ENCODE measurements at places on chromosomes 16 and 17.

DNA sequence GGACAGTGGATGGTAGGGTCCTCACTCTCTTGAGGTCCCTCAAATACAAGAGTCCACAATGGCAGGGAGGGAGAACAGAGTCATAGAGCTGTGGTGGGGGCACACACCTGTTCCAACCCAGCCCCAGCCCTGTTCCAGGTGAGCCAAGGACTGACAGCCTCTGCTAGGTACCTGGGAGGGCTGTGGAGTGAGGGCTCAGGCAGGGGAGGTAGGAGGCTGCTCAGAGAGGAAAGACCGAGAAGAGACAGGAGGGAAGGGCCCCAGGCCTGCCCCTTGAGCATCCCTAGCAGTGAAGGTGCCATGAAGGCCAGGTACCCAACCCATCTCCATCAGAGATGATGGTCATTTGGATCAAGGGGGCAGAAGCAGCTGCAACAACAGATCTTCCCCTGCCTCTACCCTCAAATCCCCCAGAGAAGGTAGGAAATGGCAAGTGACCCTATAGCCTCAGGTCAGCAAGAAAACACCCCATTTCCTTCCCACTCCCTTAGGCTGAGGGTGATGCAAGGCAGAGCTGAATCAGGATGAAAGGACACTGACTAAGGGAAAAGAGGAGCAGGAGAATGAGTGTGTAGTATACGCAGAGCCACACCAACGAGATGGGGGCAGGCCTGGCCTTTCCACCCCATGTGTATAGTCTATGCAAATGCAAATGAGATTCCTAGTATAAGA lies 28.6 kb downstream of the CD300LG start:
- no peak for DNase-seq

GRCh38 chr17:80413771-80414507 lies 1.0 kb upstream of the ENDOV start:
- no peak for DNase-seq

- DNase-seq: no peak
Observed at GRCh38 chr16:86911437-86911958, 333.1 kb downstream of the FOXL1 start.

- no peak for DNase-seq
Observed at GRCh38 chr16:84054916-84055315, 12.3 kb upstream of the SLC38A8 start.

GRCh38 chr17:78226759-78227454 lies 4.5 kb upstream of the TMEM235 start:
- DNase-seq: no peak

DNA sequence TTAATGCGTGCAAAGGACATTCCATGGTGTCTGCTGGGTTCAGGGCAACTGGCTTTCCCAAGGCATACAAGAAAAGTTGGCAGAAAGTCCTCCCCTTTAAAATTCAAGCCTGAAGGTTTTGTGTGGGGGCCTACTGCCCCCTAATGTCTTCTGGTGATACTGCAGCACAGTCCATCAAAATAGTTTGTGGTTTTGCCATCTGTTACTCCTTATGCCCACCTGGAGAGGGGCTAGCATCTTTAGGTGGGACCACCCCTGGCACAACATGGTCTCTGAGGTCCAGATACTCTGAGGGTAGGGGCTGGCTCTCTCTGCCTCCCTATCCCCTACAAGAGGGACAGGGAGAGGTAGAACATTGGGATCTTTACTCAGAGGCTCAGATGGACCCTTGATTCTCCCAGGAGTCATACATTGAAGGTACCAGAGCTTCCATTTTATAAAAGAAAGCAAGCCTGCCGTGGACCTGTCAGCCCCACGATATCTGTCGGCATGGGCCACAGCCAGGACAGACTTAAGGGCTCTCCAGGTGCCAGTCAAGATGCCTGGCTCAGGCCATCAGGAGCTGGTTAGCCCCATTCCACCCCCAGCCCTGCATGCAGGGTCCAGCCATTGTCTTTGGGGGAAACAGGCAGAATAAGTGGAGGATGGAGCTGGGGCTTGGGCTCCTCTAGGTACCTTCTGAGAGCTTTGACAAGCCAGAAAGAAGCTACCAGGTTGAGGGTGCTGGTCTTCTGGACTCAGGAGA lies 6.3 kb downstream of the ESRP2 start:
- no peak for DNase-seq

DNA sequence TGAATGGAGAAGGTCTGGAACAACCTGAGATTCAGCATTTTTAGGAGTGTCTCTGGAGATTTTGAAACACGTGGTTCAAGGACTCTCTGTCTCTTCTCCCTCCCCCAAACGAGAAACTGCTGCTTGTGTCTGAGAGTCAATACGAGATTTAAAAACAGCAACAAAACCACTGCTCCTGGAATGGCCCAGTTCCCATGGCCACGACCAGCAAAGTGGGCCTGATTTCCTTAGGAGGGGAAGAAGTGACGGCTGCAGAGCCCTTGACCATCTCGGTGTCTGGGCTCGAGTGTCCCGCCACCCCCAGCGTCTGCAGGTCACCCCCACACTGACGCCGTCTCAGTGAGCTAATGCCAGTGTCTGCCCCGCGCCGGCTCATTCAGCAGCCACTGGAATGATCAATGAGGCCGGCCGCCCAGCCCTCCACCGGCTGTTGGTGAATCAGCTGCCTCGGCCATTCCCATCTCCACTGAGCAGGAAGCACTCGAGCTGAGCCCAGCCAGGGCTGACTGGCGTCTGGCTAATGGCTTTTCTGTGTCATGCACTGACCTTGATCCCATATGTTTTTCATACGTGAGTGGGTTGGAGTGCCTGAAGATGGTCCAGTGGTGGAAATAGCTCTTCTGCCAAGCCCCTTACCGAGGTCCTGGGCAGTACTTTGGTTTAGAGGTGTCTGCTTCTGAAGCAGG lies 151.8 kb downstream of the PITPNC1 start:
- DNase-seq: no peak

GRCh38 chr17:32488177-32488542 lies 1.4 kb downstream of the CDK5R1 start:
- DNase-seq: no peak

DNA sequence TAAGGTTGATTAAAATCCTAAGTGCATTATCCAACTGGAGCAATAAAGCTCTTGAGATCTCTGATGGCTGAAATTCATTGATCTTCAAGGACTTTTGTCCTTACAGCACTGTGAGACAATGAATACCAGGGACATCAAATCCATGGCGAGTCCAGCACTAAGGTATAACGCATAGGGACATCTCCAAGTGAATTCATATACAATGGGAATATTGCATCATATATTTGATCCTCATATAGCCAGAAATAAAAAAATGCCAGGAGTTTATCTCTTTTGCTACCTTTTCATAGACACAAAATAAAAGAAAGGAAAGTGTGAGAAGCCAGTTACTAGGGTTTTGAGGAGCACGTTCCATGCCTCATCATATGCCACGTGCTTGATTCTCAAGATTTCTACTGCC lies 112.5 kb upstream of the CDH13 start:
- DNase-seq: no peak

All from stimulated activated CD8-positive, alpha-beta memory T cell treated with anti-CD3 and anti-CD28 coated beads, Interleukin-7, amount 100 ng/mL, for 48 hours (primary cell).